Breast epithelium (tissue), 4 donors: ENCODE measurements at places on chromosomes 4 and X. TPM values are rescaled to one million over a fixed set of nuclear protein-coding genes. Genes with fewer than 3 reads are reported as not detected.

Gene AWAT2
- total RNA-seq, result not detected

Gene XK
- 0.88 TPM for total RNA-seq

Gene HERC5
- total RNA-seq, result 5.9 TPM

Gene SERPINA7
- total RNA-seq, result not detected

Gene SHROOM3
- 145 TPM for total RNA-seq

Gene LRIT3
- total RNA-seq, result 0.16 TPM

Gene IL1RAPL2
- 0.44 TPM for total RNA-seq

GRCh38 chr4:157170321-157170720, 50.2 kb upstream of the GRIA2 start:
- no peak overlapping the region for H3K27ac ChIP-seq
- DNase-seq, result no peak
- H3K4me3 ChIP-seq, result no peak overlapping the region
- no peaks in the 10 kb centered on the region for H3K27me3 ChIP-seq
- no peaks in the 10 kb centered on the region for H3K36me3 ChIP-seq
- no peaks in the 10 kb centered on the region for H3K4me1 ChIP-seq

- no peaks in the 10 kb centered on the region for H3K4me1 ChIP-seq
- H3K27ac ChIP-seq, result no peak overlapping the region
- no peak for DNase-seq
- H3K27me3 ChIP-seq, result no peaks in the 10 kb centered on the region
- H3K4me3 ChIP-seq, result no peak overlapping the region
- no peaks in the 10 kb centered on the region for H3K36me3 ChIP-seq
Measured at GRCh38 chr4:99848591-99849001, 32.0 kb downstream of the DAPP1 start.

DNA sequence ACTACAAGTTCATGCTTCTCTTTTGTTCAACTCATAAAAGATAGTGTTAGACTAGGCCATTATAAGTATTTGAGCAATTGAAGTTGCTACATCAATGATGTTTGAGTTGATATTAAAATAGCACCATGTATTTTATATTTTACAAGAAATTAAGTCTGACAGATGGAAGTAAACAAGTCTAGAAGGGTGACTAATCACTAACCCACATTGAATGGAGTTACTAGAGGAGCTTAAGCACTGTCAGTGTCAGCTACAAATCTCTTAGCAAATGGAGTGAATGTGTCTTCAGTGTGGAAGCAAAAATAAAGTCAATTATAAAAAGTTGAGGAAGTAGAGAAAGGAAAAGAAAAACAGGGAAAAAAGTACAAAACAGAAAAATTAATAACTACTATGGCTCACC, 592.5 kb downstream of the PCDH18 start:
- DNase-seq, result no peak
- H3K27me3 ChIP-seq, result no peaks in the 10 kb centered on the region
- H3K27ac ChIP-seq, result no peak overlapping the region
- H3K36me3 ChIP-seq, result no peaks in the 10 kb centered on the region

- peak; percentile 21 for DNase-seq
- H3K4me1 ChIP-seq, result no peaks in the 10 kb centered on the region
- peak overlapping the region; percentile 34 for H3K27ac ChIP-seq
- H3K4me3 ChIP-seq, result peak overlapping the region; percentile 31
- H3K36me3 ChIP-seq, result no peaks in the 10 kb centered on the region
- H3K27me3 ChIP-seq, result no peaks in the 10 kb centered on the region
Measured at GRCh38 chrX:2320580-2321327, 180.0 kb downstream of the DHRSX start.

DNA sequence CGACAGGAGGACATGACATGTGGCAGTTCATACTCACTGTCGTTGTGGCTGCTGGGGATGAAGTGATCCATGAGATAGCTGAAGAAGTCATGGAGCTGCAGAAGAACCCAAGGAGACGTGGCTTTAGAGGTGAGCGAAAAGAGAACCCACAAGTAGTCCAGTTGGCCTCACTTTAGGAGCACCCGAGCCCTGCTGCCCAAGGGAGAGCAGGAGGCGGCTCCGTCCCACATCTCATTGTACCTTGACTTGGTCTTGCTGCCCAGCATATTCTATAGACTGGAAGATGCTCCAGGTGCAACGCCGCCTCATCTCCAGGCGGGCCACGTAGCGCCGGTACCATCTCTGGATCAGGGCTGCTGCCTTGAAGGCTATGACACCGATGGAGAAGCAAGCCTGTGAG, 10.6 kb downstream of the PPEF2 start:
- no peaks in the 10 kb centered on the region for H3K27me3 ChIP-seq
- no peaks in the 10 kb centered on the region for H3K36me3 ChIP-seq
- H3K4me3 ChIP-seq, result no peak overlapping the region
- no peak overlapping the region for H3K27ac ChIP-seq

GRCh38 chr4:120232050-120232449, 165.4 kb upstream of the MAD2L1 start:
- H3K4me1 ChIP-seq, result no peaks in the 10 kb centered on the region
- no peak for DNase-seq
- H3K27me3 ChIP-seq, result no peaks in the 10 kb centered on the region
- no peaks in the 10 kb centered on the region for H3K36me3 ChIP-seq
- no peak overlapping the region for H3K4me3 ChIP-seq
- H3K27ac ChIP-seq, result no peak overlapping the region

DNA sequence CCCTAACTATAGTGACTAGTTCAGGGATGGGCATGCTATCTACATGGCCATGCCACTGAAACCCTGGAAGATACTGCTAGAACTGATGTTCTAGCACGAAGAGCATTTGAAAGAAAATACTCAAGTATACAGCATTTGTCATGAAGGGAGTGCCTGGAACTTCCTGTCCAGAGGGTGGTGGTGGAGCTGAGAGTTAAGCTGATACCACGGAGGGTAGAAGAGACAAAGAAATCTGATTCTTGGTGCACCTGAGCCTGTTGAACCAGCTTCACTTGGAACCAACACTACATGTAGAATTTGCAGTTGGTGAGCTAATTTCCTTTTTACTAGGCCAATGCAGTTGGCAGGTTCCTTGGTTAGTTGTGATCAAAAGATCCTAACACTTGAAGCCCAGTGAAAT, 116.4 kb downstream of the CCNG2 start:
- no peak for DNase-seq
- H3K4me1 ChIP-seq, result no peaks in the 10 kb centered on the region
- no peaks in the 10 kb centered on the region for H3K27me3 ChIP-seq
- H3K36me3 ChIP-seq, result no peaks in the 10 kb centered on the region
- no peak overlapping the region for H3K4me3 ChIP-seq

- H3K27me3 ChIP-seq, result no peaks in the 10 kb centered on the region
- H3K4me3 ChIP-seq, result no peak overlapping the region
- H3K27ac ChIP-seq, result no peak overlapping the region
- DNase-seq, result no peak
Measured at GRCh38 chr4:107689912-107690587, 30.0 kb downstream of the PAPSS1 start.

DNA sequence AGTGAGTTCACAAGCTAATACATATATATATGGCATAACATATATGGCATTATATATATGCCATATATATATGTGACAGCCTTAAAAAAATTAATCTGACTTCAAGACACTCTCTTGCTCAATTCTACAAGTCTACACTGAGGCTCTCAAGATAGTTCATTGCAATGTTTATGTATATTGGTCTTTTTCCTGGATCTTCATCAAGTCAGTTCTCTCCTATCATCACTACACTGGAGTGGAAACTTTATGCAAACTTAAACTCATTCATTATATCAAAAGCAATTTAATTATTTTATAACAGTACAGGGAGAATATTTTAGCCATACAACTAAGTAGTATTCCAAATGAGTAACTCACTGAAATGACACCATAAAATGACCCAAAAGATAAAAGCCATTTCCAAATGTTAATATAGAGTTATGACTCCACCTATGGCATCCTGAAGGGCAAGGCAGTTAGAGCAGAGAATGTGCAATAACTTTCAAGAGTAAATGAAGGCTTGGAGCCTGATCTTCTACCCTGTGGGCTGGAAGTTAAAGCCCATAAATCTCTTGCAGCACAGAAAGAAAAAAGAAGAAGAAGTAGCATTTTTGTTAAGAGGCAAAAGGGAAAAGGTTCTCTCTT, 176.3 kb upstream of the SLIT2 start:
- no peak for DNase-seq
- no peak overlapping the region for H3K27ac ChIP-seq
- H3K4me3 ChIP-seq, result no peak overlapping the region
- no peaks in the 10 kb centered on the region for H3K27me3 ChIP-seq
- H3K4me1 ChIP-seq, result no peaks in the 10 kb centered on the region

DNA sequence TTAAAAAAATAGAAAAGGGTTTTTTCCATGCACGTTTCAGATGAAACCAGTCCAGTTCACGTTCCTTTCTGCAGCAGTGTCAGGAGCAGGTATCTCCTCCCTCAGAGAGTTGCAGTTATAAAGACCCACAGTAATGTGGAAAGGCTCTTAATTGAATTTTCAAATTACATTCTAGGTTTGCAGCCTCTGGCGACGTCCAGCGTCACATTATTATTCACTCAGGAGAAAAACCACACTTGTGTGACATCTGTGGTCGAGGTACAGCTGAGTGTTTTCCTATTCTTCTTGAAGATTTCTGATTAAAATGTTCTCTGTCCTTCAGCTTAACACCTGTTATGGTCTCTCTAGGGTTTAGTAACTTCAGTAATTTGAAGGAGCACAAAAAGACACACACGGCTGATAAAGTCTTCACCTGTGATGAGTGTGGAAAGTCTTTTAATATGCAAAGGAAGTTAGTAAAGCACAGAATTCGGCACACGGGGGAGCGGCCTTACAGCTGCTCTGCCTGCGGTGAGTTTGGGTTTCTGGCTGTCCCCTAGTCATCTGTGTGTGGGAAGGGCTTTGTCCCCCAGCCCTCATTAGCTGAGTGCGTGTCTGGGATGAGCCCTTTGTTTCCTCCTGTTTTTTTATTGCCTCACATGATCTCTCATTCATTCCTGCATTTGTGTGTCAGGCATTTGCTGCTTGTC, 25.6 kb downstream of the ZBTB49 start:
- no peaks in the 10 kb centered on the region for H3K27me3 ChIP-seq
- no peaks in the 10 kb centered on the region for H3K36me3 ChIP-seq
- H3K27ac ChIP-seq, result no peak overlapping the region
- DNase-seq, result no peak
- no peaks in the 10 kb centered on the region for H3K4me1 ChIP-seq
